ENCODE measurements at places on chromosomes 5 and 9.

- no peak for DNase-seq
Observed at GRCh38 chr5:151719228-151720000, 32.7 kb upstream of the SPARC start.

GRCh38 chr9:90024409-90024808, 419.6 kb downstream of the GADD45G start:
- no peak for DNase-seq

DNA sequence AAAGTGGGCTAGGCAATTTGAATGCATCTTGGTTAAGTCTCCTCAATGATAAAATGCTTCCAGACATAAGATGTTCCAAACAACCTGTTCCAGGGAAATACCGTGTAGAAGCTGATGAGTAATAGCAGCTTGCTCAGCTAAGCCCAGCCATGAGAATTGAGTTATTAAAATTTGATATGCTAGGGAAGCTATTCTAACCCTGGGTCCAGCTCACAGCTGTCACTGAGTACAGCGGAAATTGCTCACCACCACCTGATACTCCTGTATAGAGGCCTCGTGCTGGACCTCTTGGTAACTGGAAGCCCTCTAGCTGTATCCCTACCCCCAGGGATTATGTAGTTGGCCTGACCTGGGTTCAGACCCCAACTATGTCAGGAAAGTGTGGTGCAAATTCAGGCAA, 521.3 kb upstream of the TRPC7 start:
- no peak for DNase-seq

DNA sequence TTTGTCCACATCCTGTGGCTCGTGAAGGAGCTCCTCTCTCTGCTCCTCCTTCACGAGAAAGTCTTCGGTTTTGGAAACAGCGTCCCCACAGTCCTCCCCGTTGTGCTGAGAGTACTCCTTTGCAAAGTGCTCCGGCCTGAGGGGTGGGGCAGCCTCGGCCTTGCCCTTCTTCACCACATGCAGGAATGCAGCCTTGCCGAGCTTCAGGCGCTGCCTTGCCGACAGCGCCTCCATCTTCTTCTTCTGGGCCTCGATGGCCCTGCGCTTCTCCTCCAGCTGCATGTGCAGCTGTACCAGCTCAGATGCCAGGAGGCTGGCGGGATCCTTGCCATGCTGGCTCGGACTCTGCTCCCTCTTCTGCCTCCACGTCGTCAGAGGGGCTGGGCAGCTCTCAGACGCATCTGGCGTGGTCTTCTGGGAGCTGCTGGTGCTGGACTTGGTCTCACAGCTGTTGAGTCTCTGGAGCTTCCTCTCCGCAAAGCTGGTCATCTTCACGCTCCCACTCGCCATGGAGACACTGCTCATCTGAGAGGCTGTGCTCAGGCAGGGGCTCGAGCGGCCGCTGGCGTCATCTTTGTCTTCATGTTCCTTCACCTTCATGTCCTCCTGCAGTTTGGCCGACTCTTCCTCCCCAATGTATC, 85.5 kb downstream of the CAMSAP1 start:
- DNase-seq = no peak

DNA sequence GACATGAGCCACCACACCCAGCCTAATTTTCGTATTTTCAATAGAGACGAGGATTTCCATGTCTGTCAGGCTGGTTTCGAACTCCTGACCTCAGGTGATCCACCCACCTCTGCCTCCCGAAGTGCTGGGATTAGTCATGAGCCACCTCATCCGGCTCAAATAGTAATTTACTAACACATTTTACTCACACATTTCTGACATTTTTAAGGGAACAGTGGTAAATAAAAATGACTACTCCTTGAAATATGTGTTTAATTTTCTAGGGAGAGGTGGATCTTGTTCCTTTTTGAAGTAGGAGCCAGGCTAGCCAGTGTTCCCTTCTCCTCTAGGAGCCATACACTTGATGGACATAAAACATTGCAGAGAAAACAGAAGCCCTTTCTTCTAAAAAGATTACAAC, 55.2 kb upstream of the ERBIN start:
- DNase-seq = no peak

GRCh38 chr5:109191153-109191558, 218.6 kb downstream of the PJA2 start:
- no peak for DNase-seq

Measured in DMS 273 treated with DMSO at 0.1 percent for 48 hours (cell line).